ENCODE measurements at places on chromosomes 5 and 9. TPM values are rescaled to one million over a fixed set of nuclear protein-coding genes. Genes with fewer than 3 reads are reported as not detected.

SLC25A25 gene
- 44.4 TPM for total RNA-seq

- H3K27me3 ChIP-seq = no peaks in the 10 kb centered on the region
- no peaks in the 10 kb centered on the region for H3K4me1 ChIP-seq
- no peaks in the 10 kb centered on the region for H3K36me3 ChIP-seq
- no peak overlapping the region for H3K27ac ChIP-seq
- no peak for DNase-seq
- no peak overlapping the region for H3K4me3 ChIP-seq
Observed at GRCh38 chr5:151870271-151870670, 54.4 kb downstream of the GLRA1 start.

DNA sequence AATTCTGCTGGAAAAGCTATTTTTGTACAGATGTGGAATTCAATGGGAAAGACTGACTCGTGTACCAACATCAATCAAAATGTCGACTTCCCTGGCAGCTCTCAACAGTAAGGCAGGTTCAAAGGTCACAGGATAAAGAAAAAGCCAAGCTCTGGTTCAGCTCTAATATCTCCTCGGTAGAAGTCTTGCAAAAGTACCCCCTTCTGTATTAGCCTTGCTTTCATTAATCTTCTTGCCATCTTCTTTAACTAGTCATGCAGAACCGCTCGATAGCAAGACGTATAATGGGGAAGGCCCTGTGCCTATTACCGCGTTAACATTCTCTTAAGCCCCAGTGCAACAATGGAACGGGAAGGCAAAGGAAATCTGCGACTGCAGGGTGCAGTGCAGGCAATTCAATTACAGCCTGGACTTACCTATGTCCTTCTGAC lies 201.2 kb downstream of the GAPVD1 start:
- DNase-seq = no peak
- H3K4me1 ChIP-seq = peaks cover 33% of the 10 kb centered on the region
- H3K4me3 ChIP-seq = no peak overlapping the region
- no peaks in the 10 kb centered on the region for H3K36me3 ChIP-seq
- no peaks in the 10 kb centered on the region for H3K27me3 ChIP-seq

DNA sequence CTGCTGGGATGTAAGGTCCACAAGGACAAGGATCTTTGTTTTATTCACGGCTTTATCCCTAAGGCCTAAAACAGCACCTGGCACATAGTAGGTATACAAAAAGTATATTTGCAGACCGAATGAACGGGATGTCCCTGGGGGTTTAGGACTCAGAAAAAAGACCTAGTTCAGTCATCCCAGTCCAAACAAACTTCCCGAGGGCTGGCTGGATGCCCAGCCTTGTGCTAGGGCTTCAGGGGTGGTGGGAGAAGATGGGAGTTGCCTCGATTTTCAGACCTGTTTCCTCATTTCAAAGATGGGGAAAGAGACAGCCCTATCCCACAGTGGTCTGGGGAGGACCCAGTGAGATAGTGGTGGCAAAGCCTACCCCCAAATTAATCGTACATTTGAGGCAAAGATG lies 3.0 kb upstream of the PROB1 start:
- no peak overlapping the region for H3K27ac ChIP-seq
- no peak overlapping the region for H3K4me3 ChIP-seq
- no peaks in the 10 kb centered on the region for H3K36me3 ChIP-seq

Measured in vagina (tissue), 2 donors.